AG09309 (cell line): ENCODE measurements at places on chromosomes 12 and 14.

GRCh38 chr14:85054178-85054577, 475.8 kb upstream of the FLRT2 start:
- no peak for DNase-seq

GRCh38 chr14:99724196-99724891, 40.2 kb downstream of the CYP46A1 start:
- DNase-seq = no peak

GRCh38 chr12:41121374-41121773, 66.7 kb upstream of the PDZRN4 start:
- DNase-seq = no peak

GRCh38 chr14:102252834-102253801, 51.8 kb downstream of the MOK start:
- no peak for DNase-seq

DNA sequence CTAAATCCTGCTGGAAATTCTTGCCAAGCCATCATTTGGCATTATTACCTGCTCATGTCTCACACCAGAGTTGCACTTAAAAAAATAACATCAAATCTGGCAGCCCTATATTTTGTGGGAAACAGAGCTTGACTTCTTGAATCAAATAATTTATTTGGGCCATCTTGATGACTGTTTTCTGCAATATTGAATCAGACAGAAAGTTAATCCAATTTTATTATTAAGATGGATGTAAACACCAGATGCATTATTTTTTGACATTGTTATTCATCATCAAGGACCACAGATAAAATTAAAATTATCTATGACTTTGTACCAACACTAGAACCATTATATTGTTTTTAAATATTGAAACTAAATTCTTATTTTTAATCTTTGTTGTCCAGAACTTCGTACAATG, 132.9 kb downstream of the PTPRR start:
- no peak for DNase-seq

DNA sequence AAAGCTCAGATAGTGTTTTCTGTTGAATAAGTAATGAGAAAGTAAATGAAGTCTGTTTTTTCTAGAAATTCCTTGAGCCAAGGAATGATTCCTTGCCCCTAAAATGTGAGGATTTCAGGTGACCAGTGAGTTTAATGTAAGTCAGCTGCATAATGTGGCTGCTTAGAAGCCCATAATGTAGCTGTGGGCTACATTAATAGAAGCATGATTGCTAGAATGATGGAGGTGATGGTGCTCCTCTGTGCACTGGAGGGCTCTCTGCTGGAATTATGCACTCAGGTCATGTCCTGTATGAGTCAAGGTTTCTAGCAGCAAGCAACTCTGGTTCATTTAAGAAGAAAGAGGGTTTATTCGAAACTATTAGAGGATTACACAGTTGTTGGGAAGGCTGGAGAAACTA, 19.6 kb upstream of the PWP1 start:
- no peak for DNase-seq

- no peak for DNase-seq
Measured at GRCh38 chr12:108646600-108647579, 13.2 kb upstream of the SELPLG start.

DNA sequence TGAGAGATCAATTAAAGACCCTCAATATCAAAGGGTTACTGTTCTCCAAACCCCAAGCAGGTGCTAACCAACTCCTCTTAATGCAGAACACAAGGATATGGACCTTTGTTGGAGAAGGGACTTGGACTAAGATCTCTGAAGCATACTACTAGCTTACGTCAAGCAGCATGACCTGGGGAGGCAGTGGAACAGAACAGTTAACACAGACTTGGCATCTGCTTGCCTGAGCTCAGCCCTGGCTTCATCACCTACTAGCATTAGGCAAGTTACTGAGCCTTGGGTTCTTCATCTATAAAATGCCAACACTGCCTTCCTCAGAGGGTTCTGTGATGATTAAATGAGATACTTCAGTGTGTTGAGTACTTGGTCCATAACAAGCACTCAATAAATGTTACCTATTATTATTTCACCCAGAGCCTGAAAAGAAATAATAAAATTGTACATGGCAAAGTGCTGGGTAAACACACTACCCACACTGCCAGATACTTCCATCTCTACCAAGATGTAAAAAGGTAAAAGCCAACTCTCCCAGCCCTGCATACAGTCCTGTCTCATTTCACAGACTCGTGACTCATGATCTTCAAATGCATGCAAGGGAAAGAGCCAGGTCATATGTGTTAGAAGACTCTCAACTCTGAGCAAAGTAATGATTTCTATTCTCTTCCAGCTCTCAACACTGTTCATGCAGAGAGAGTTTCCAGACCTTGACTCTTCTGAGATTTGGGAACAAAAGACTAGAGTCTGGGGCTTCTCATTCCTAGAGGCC, 39.7 kb downstream of the FMNL3 start:
- no peak for DNase-seq

GRCh38 chr12:20599757-20600156, 95.4 kb upstream of the SLCO1C1 start:
- peak; percentile 34 for DNase-seq

- DNase-seq = peak; percentile 42
Measured at GRCh38 chr12:27635349-27635972, 60.8 kb upstream of the REP15 start.

GRCh38 chr14:30573966-30574365, 15.0 kb downstream of the G2E3 start:
- no peak for DNase-seq

GRCh38 chr12:53676656-53677015, 753 bp upstream of the ATP5MC2 start:
- DNase-seq = no peak

DNA sequence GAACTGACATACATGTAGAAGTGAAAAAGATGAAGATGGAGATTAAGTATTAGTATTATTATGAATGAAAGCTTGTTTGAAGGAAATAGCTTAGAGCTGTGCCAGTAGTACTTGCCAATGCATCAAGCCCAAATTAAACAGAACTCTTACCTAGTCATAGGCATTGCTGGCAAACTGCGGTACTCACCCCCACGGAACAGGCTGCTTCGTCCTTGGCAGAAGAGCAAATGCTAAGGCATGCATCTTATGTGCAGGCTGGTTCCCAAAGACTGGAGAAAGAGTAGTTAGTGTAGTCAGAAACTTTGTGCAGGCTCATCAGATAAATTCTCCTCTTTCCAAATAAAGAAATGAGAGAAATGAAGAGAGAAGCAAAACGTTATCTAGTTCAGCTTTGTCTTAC, 134.8 kb downstream of the CCDC59 start:
- DNase-seq = no peak

GRCh38 chr14:105456736-105457617, 17.6 kb upstream of the CRIP2 start:
- no peak for DNase-seq
